ENCODE measurements at places on chromosomes 4 and X. TPM values are rescaled to one million over a fixed set of nuclear protein-coding genes. Genes with fewer than 3 reads are reported as not detected.

The PDLIM3 gene
- polyA plus RNA-seq: 299 TPM

The CFAP99 gene
- not detected for polyA plus RNA-seq

- H3K27me3 ChIP-seq: no peaks in the 10 kb centered on the region
- no peaks in the 10 kb centered on the region for H3K36me3 ChIP-seq
- no peak for DNase-seq
- H3K4me1 ChIP-seq: no peaks in the 10 kb centered on the region
These were observed 43.7 kb upstream of the MAPK10 start for GRCh38 chr4:86403575-86403974.

GRCh38 chr4:138734746-138735145 is 280.8 kb upstream of the NOCT start:
- H3K27me3 ChIP-seq: no peaks in the 10 kb centered on the region
- no peak overlapping the region for H3K4me3 ChIP-seq
- H3K4me1 ChIP-seq: no peaks in the 10 kb centered on the region
- no peak for DNase-seq

- no peak overlapping the region for H3K4me3 ChIP-seq
- H3K4me1 ChIP-seq: no peaks in the 10 kb centered on the region
- H3K27me3 ChIP-seq: no peaks in the 10 kb centered on the region
- no peaks in the 10 kb centered on the region for H3K36me3 ChIP-seq
These were observed 5.8 kb downstream of the SRPX2 start for GRCh38 chrX:100649550-100650356.

All from aorta (tissue), 5 donors.